ENCODE measurements at places on chromosomes 5 and 9. TPM values are rescaled to one million over a fixed set of nuclear protein-coding genes. Genes with fewer than 3 reads are reported as not detected.

The SLC36A2 gene
- not detected for total RNA-seq

The SPINK13 gene
- not detected for total RNA-seq

The FBP2 gene
- total RNA-seq: not detected

The RACK1 gene
- total RNA-seq: 4,943 TPM

The PDGFRB gene
- 5.0 TPM for total RNA-seq

The GABBR2 gene
- 10.2 TPM for total RNA-seq

The NEUROG1 gene
- total RNA-seq: not detected

The SPINK6 gene
- not detected for total RNA-seq

The HMCN2 gene
- under 0.01 TPM for total RNA-seq

The PROB1 gene
- 5.1 TPM for total RNA-seq

The GABRA6 gene
- total RNA-seq: not detected

The ENTREP1 gene
- 4.6 TPM for total RNA-seq

The SLC6A19 gene
- total RNA-seq: not detected

The OLFM1 gene
- 16.2 TPM for total RNA-seq

The FAT2 gene
- total RNA-seq: not detected

The GAPT gene
- total RNA-seq: not detected

The INSYN2B gene
- total RNA-seq: 1.4 TPM

The BAAT gene
- total RNA-seq: not detected

The LCN2 gene
- total RNA-seq: not detected

The ABL1 gene
- total RNA-seq: 21.8 TPM
